ENCODE measurements at places on chromosomes 13 and 19.
A peak's percentile ranks its signal among the peaks of the same experiment; 100 is the strongest.

DNA sequence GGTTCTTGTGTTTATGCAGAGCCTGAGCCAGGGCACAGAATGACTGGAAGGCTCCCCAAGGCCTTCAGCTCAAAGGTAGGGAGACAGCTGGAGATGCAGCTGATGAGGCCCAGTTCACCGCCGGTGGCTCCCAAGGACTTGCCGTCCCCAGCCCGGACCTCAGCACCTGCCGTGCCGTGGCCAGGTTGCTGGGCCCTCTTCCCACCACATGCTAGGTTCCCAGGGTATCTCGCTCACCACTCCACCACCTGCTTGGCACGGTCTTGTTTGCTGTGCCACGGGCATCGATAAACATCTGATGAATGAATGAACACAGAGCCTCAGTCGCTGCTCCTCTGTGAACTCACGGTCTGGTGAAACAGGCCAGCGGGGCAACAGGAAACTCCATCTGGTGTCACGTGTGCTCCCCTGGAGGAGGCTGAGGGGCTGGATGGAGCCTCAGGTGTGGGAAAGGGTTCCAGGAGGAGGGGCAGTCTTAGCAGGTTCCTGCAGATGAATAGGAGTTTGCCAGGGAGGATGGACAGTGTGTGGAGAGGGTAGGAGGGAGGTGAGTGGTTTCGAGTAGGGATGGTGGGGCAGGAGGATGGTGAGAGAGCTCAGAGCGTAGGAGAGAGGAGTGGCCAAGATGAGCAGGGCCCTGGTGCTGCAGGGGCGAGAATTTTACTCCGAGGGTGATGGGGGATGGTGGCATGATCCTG is 3.6 kb upstream of the KLK14 start:
- peak; percentile 61 for DNase-seq

GRCh38 chr19:31312009-31312676 is 37.1 kb downstream of the TSHZ3 start:
- DNase-seq: no peak

DNA sequence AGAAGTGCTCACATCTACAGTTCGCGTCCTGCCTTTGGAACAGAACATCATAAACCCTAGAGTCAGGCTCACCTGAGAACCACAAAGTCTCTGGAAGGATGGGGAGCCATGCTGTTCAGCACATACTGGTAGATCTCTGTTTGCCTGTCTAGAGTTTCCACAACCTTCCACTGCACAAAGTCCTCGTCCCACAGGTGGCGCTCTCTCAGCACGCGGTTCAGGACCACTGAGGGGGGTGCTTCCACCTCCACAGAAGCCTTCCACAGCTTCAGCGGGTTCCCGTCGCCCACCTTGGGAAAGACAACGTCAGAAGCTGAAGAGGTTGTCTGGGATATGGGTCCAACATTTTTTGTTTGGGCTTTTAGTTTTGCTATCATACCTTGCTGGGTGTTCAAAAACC is 93.6 kb downstream of the KL start:
- no peak for DNase-seq

GRCh38 chr13:75811841-75812240 is 175.7 kb downstream of the LMO7 start:
- DNase-seq: no peak

DNA sequence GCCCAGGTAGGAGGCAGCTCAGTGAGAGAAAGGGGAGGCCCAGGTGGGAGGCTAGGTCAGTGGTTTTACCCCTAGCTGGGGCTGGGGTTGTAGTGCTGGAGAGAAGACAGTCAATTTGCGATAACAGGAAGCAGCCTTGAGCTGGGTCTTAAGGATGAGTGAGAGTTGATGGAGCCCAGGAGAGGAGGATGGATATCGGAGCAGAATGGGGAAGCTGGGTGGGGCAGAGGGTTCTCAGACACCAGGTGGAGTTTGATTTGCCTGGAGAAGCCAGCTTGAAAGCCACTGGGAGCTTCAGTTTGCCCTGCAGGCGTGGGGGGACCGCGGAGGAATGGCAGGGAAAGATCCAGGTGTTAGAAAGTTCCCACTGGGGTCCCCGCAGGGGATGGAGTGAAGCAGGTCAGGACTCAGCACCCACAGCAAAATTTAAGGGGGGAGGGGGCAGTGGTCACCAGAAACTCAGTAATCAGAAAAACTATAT is 836 bp upstream of the CDC42EP5 start:
- no peak for DNase-seq

DNA sequence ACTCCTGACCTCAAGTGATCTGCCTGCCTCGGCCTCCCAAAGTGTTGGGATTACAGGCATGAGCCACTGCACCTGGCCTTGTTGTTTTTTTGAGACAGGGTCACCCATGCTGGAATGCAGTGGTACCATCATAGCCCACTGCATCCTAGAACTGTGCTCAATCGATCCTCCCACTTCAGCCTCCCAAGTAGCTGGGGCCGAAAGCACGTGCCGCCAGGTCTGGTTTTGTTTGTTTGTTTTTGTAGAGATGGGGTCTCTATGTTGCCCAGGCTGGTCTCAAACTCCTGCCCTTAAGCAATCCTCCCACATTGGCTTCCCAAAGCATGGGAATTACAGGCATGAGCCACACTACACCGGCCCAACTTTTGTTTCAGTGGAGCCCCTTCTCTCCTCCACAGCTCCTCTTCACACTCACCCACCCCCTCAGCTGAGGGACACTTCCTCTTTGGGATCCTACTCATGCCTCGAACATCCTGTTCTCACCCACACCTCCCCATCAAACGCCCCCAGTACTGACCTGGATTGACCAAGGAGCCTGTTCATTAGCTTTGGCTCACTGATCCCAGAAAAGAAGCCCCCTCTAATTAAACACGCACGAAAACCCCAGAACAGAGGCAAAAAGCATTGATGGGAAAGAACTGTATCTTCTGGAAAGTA is 12.8 kb upstream of the CERS4 start:
- DNase-seq: no peak

- DNase-seq: no peak
Observed at GRCh38 chr13:84393981-84394625, 511.8 kb upstream of the SLITRK1 start.

DNA sequence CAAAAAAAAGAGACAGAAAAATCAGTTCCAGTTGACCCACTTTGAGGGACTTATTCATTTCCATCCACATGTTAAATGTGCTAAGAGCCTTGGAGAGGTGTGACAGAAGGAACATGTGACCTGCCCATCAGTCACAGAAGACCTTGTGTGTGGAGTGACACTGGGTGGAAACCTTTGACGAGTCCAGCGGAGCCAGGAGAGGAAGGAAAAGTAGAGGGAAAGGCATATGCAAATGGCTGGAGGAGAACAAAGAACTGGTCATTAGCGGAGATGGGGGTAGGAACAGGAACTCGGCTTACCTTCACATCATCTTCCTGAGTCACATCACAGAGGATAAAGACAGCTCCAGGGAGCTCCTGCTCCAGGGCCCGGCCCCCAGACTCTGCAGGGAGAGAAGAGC is 2.3 kb downstream of the HSD17B14 start:
- no peak for DNase-seq

GRCh38 chr13:34011552-34012085 is 193.7 kb downstream of the RFC3 start:
- DNase-seq: peak; percentile 41

DNA sequence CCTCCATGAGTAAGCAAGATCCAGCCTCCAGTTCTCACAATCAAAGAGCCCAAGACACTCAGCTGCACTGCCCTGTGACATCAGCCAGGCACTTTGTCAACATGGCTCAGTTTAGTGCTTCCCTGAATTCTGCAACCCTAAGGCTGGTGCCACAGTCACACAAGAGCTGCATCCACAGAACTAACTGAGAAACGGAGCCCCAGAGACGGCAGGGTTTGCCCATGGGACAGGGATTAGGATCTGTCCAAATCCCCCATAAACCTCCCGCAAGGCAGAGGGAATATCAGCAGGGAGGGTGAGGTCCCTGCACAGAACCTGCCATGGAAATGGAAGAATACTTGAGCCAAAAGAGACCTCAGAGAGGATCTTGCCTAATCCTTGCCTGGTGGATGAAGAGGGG is 70.4 kb upstream of the UQCRFS1 start:
- no peak for DNase-seq

DNA sequence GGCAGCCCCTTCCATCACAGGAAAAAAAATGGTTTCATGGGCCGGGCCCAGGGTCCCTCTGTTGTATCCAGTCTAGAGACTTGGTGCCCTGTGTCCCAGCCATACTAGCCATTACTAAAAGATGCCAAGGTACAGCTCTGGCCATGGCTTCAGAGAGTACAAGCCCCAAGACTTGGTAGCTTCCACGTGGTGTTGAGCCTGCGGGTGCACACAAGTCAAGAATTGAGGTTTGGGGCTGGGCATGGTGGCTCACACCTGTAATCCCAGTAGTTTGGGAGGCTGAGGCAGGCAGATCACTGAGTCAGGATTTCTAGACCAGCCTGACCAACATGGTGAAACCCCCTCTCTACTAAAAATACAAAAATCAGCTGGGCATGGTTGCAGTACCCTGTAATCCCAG is 214.3 kb downstream of the LIG4 start:
- no peak for DNase-seq

GRCh38 chr13:20998649-20999415 is 62.6 kb downstream of the LATS2 start:
- DNase-seq: no peak

GRCh38 chr19:17337675-17338432 is 501 bp downstream of the GTPBP3 start:
- no peak for DNase-seq

- DNase-seq: no peak
Observed at GRCh38 chr13:24328145-24328544, 18.8 kb downstream of the C1QTNF9 start.

- no peak for DNase-seq
Observed at GRCh38 chr13:103557878-103558277, 491.7 kb upstream of the SLC10A2 start.

DNA sequence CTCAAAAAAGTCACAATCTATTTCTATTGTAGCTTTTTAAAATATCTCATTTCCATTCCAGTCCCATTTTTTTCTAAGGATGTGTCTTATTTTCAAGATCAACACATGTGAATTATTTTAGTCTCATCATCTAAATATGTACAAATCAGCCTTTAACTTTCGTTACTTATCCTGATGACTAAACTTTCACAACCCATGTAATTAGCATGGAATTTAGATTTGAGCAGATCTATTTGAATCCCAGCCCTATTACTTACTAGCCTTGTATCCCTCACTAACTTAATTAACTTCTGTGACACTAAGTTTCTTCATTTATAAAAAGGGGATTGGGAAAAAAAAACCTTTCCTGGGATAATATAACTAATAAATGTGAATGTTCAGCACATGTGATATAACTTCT is 81.1 kb downstream of the UFM1 start:
- no peak for DNase-seq

- DNase-seq: no peak
Observed at GRCh38 chr13:51494156-51494555, 41.3 kb upstream of the INTS6 start.

DNA sequence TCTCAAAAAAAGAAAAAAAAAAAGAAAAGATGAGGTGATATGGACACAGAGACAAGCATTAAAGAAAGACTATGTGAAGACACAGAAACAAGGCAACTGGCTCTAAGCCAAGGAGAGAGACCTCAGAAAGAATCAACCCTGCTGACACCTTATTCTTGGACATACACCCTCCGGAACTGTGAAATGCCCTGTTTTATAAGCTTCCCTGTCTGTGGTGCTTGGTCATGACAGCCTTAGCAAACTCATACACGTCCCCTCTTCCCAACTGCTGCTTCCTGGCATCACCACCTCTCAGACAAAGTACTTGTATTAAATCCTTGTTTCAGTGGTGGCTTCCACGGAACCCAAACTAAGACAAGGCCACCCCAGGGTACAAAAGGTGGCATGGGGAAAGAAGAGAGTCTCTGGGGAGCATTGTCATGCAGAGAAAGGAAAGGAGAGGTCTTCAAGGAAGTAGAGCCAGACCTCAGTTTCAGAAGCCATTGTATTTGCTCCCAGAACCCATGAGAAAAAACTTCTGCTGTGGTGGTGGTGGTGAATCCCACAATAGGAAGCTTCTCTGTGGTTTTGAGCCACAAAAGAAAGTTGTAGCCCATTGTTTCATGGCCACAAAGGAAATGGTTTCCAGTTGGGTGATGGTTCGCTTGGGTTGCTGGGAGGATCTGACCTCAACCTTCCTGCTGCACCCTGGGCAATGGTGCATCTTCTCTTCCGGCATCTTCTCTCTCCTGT is 16.3 kb upstream of the TSPAN16 start:
- DNase-seq: no peak

- no peak for DNase-seq
Observed at GRCh38 chr19:15426485-15427349, 7.9 kb upstream of the AKAP8L start.

DNA sequence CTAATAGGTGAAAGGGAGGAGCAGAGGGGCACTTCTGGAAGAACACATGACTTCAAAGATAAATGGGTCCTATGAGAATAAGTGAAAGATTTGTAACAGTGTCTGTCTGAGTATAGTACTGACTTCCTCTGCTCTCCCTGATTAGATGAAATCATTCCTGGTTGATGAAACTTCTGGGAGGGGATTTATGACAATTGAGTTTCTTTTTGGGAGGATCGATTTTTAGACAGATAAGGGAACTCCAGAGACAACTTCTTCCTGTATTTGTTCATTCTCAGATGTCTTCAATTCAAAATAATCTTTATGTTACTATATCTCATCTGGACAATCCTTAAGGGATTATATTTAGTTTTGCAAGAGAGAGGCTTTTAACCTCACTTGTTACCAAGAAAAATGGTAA is 20.0 kb downstream of the SETDB2 start:
- DNase-seq: no peak

GRCh38 chr13:79456051-79456450 is 24.9 kb upstream of the NDFIP2 start:
- DNase-seq: no peak

DNA sequence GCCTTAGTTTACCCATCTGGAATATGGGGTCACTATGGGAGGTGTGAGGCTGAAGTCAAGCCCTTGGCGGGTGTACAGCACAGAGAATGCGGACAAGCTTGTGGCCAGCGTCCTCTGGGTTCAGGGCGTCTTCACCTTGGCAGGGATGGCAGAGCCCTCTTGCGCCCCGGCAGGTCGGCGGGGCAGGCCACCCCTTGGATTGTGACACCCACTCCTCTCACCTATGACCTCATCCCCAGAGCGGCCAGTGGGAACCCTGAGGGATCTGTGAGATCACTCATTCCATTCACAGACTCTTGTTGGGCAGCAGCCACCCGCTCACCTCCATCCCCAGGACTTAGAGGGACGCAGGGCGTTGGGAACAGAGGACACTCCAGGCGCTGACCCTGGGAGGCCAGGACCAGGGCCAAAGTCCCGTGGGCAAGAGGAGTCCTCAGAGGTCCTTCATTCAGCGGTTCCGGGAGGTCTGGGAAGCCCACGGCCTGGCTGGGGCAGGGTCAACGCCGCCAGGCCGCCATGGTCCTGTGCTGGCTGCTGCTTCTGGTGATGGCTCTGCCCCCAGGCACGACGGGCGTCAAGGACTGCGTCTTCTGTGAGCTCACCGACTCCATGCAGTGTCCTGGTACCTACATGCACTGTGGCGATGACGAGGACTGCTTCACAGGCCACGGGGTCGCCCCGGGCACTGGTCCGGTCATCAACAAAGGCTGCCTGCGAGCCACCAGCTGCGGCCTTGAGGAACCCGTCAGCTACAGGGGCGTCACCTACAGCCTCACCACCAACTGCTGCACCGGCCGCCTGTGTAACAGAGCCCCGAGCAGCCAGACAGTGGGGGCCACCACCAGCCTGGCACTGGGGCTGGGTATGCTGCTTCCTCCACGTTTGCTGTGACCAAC is at the start of gene SPACA4:
SPACA4 (plus strand) TSS at position 280 of the 896 bp plus-strand sequence; CDS start at position 517, 237 bp downstream.
- no peak for DNase-seq
